ENCODE measurements at places on chromosomes 7 and 10.

DNA sequence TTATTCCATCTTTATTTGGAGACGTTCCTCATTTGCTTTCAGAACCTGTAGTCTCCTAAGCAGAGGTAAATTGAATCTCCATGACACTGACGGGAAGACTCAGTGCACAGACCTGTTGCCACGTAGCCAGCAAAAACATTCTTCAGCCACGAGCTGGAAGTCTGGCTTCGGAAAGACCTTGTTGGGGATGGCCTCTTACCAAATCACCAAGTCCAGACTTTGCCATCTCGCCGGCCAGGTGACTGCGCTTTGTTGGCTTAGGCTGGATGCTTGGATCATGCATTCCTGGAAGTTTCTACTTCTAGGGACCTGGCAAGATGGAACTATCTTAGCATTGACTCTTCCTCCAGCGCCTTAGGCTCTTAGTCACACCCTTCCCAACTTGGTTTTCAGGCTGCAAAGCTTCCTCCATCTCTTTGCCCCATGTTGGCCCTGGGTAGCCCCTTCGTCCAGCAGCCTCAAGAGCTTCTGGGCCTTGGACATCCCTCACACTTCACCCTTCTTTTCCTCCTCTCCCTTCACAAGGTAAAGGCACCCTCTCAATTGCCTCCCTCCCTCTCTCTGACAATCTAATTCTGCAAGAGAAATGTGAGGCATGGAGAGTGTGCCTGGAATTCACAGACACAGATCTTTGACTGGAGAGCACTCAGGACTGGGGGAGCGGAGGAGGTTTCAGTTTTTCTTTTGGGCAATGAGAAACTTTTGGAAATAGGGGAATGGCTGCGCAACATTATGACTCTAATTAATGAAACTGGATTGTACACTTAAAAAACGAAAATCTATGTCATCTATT lies 451.9 kb upstream of the MKI67 start:
- no peak for DNase-seq

DNA sequence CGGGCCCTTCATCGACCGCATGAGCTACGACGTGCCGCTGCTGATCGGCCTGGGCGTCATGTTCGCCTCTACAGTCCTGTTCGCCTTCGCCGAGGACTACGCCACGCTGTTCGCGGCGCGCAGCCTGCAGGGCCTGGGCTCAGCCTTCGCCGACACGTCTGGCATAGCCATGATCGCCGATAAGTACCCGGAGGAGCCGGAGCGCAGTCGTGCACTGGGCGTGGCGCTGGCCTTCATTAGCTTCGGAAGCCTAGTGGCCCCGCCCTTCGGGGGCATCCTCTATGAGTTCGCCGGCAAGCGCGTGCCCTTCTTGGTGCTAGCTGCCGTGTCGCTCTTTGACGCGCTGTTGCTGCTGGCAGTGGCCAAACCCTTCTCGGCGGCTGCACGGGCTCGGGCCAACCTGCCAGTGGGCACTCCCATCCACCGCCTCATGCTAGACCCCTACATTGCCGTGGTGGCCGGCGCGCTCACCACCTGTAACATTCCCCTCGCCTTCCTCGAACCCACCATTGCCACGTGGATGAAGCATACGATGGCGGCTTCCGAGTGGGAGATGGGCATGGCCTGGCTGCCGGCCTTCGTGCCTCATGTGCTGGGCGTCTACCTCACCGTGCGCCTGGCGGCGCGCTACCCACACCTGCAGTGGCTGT lies 1.2 kb downstream of the SLC18A3 start:
- DNase-seq = no peak

GRCh38 chr10:80167471-80168161 lies 35.1 kb downstream of the PLAC9 start:
- no peak for DNase-seq

GRCh38 chr7:81075150-81075549 lies 156.3 kb upstream of the SEMA3C start:
- DNase-seq = no peak

DNA sequence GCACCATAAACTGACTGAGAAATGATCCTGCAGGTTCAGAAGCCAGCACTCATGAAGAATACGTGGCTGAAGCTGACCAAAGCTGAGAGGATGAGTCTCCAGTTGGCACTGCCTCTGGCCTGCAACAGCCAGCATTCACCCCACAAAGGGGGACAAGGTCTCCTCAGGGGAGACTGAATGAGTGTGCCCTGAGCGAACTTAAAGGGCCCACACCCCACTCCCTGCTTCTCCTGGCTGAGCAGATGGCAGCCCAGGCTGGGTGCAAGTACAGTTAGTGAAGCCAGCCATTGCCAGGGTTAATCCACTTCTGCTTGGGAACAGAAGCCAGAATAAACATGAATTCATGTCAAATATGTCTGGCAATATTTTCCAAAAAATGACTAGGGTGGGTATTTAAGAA lies 98.1 kb downstream of the PPP1R17 start:
- DNase-seq = no peak
